ENCODE measurements at places on chromosomes 13 and 19.

GRCh38 chr19:11781295-11782057, 14.7 kb downstream of the ZNF441 start:
- DNase-seq, result no peak

DNA sequence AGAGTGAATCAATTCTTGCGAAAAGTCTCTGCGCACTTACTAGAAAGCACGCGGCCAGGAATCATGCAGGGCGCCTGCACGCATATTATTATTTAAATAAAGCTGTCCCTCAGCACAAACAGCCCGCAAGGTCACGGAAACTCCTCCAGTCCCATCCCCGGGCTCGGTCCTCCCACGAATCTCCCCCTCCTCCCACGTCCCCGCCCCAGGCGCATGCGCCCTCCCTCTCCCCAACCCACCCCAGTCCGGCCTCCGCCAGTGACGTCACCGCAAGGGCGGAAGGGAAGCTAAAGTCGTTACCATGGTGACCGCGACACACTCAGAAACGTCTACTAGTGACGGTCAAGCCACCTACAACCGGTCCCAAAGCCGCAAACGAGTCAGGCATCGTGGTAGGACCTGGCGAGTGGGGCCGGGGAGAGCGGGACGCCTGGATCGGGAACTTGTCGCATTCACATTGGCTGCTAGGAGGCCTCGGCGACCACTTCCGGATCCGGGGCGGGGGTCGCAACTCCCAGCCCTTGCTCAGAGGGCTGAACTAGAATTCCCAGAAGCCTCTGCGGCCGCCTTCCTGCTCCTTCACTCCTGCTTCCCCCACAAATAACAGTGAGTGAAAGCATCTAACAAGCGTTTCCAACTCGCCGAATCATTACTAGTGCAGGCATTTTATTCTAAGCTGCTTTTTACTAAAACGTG, at the start of gene ZSCAN5A:
Gene ZSCAN5A (minus strand): TSS at position 459 of the 696 bp plus-strand sequence. CDS start 89,793 bp downstream, outside the sequence.
- DNase-seq, result peak; percentile 97

GRCh38 chr19:16894080-16894479, 5.3 kb downstream of the F2RL3 start:
- no peak for DNase-seq

GRCh38 chr19:54458648-54459281, 4.8 kb downstream of the LENG9 start:
- DNase-seq, result no peak

DNA sequence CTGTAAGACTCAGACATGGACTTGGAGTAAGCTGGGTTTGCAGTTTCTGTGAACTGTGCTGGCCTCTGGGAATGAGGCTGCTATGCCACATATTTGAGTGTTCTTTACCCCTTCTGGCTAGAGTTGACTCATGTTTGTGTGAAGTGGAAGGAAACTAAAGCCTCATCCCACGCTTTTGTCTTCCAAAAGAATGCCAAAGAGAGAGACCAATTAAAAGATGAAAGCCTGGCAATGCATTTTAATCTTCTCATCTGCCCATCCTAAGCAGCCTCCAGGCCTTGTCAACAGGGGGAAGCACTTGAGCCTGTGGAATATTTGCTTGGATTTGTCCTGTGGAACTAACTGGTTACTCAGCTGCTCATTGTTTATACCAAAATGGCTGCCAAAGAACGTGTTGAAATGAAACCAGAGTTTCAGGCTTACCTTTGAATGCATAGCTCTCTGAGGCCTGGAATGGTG, 49.1 kb downstream of the LMO7 start:
- DNase-seq, result no peak

Measured in stimulated activated CD8-positive, alpha-beta memory T cell treated with anti-CD3 and anti-CD28 coated beads, Interleukin-15, amount 100 ng/mL, for 4 hours (primary cell).